ENCODE measurements at places on chromosomes 6 and 20.

GRCh38 chr6:47809873-47810272, 28.0 kb downstream of the OPN5 start:
- no peaks in the 10 kb centered on the region for H3K4me1 ChIP-seq
- no peak for DNase-seq
- H3K27me3 ChIP-seq = no peaks in the 10 kb centered on the region
- no peak overlapping the region for H3K27ac ChIP-seq
- no peak overlapping the region for H3K4me3 ChIP-seq
- H3K36me3 ChIP-seq = no peaks in the 10 kb centered on the region

GRCh38 chr6:37705239-37706051, 7.8 kb upstream of the MDGA1 start:
- no peaks in the 10 kb centered on the region for H3K36me3 ChIP-seq
- H3K4me1 ChIP-seq = peaks cover 18% of the 10 kb centered on the region
- peak overlapping the region; percentile 66 for H3K27ac ChIP-seq

DNA sequence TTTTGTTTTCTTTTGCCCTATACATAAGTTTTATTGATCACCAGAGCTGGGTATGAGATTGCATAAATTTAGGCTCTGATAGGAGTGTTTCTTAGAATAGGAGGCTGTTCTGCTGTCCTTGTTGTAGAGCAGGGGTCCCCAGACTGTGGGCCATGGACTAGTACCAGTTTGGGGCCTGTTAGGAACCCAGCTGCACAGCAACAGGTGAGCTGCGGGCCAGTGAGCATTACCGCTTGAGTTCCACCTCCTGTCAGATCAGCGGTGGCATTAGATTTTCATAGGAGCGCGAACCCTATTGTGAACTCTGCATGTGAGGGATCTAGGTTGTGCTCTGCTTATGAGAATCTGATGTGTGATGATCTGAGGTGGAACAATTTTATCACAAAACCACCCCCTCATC, 26.2 kb downstream of the PHF3 start:
- H3K27ac ChIP-seq = no peak overlapping the region
- no peaks in the 10 kb centered on the region for H3K36me3 ChIP-seq
- DNase-seq = no peak
- no peaks in the 10 kb centered on the region for H3K27me3 ChIP-seq
- H3K4me3 ChIP-seq = no peak overlapping the region

DNA sequence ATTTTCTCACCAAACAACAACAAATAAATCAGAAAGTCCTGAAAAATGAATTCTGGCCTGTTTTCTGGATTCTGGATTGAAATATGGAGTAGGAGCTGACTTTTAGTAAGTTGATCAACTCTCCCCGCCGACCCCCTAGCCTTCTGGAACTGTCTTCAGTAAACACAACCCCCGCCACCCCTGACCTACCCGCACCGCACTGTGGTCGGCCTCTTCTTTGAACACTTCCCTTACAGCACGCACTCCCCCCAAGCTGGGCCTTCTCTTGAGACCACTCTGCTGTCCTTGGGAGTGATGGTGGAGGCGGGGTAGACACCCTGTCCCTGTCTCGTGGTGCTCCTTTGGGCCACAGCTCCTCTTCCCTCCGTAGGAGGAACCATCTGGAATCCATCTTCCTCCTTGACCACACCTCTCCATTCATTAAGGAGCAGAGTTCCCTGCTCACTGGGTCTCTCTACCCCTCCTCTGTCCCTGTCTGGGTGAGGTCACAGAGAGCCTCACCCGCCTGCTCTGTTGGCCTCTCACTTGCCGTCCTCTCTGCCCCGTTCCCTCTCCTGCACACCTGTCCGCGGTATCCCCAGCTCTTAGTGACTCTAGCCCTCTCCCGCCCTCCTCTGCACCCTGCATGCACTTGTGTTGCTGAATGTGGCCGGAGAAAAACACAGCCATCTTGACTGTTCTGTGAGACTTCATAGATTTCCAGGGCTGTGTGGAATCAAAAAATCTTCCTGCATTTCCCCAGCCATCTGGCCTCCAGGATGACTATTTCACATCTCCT, 19.1 kb downstream of the SYNJ2 start:
- H3K4me3 ChIP-seq = no peak overlapping the region
- H3K27ac ChIP-seq = no peak overlapping the region
- H3K4me1 ChIP-seq = peaks cover 26% of the 10 kb centered on the region
- H3K36me3 ChIP-seq = peaks cover 4% of the 10 kb centered on the region

DNA sequence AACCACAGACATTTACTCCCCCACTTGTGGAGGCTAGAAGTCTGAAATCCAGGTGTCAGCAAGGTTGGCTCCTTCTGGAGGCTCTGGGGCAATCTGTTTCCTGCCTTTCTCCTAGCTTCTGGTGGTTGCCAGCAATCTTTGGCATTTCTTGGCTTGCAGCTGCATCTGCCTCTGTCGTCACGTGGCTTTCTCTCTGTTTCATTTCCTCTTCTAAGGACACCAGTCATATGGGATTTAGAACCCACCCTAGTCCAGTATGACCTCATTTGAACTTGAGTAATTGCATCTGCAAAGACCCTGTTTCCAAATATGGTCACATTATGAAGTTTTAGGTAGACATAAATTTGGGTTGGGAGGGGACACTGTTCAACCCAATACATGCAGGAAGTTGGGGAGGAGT, 56.2 kb upstream of the EPB41L1 start:
- no peaks in the 10 kb centered on the region for H3K36me3 ChIP-seq
- peaks cover 7% of the 10 kb centered on the region for H3K27me3 ChIP-seq
- H3K4me3 ChIP-seq = no peak overlapping the region
- peaks cover 4% of the 10 kb centered on the region for H3K4me1 ChIP-seq
- no peak overlapping the region for H3K27ac ChIP-seq

- peaks cover 40% of the 10 kb centered on the region for H3K4me1 ChIP-seq
- peaks cover 3% of the 10 kb centered on the region for H3K27me3 ChIP-seq
- H3K4me3 ChIP-seq = no peak overlapping the region
- no peak for DNase-seq
- no peaks in the 10 kb centered on the region for H3K36me3 ChIP-seq
These were observed 122.7 kb upstream of the RIPOR2 start for GRCh38 chr6:25058441-25058840.

DNA sequence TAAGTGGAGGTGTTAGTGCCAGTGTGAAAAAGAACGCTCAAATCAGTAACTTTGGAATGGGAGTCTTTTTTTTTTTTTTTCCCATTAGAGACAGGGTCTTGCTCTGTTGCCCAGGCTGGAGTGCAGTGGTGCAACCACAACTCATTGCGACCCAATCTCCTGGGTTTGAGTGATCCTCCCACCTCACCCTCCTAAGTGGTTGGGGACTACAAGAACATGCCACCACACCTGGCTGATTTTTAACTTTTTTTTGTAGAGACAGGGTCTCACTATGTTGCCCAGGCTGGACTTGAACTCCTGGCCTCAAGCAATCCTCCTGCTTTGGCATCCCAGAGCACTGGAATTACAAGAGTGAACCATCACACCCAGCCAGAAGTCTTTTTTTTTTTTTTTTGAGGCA, 19.7 kb downstream of the LATS1 start:
- H3K4me1 ChIP-seq = peaks cover 23% of the 10 kb centered on the region
- no peak overlapping the region for H3K4me3 ChIP-seq
- H3K27ac ChIP-seq = no peak overlapping the region
- peaks cover 2% of the 10 kb centered on the region for H3K27me3 ChIP-seq
- peaks cover 3% of the 10 kb centered on the region for H3K36me3 ChIP-seq

DNA sequence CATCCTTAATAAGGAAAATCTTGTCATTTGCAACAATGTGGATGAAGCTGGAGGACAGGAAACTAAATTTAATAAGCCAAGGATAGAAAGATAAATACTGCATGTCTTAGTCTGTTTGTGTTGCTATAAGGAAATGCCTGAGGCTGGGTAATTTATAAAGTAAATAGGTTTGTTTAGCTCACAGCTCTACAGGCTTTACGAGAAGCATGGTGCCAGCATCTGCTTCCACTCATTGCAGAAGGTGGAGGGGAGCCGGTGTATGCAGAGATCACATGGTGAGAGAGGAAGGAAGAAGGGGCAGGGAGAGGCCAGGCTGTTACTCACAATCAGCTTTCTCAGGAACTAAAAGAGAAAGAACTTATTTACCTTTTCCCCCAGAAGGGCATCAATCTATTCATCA, 118.9 kb upstream of the SMLR1 start:
- peaks cover 4% of the 10 kb centered on the region for H3K27me3 ChIP-seq
- no peak overlapping the region for H3K27ac ChIP-seq
- H3K36me3 ChIP-seq = peaks cover 10% of the 10 kb centered on the region
- no peak overlapping the region for H3K4me3 ChIP-seq
- no peak for DNase-seq
- H3K4me1 ChIP-seq = peaks cover 10% of the 10 kb centered on the region

GRCh38 chr20:50534567-50534966, 24.4 kb downstream of the PTPN1 start:
- H3K27ac ChIP-seq = no peak overlapping the region
- no peaks in the 10 kb centered on the region for H3K36me3 ChIP-seq
- no peak for DNase-seq
- H3K4me1 ChIP-seq = peaks cover 79% of the 10 kb centered on the region

GRCh38 chr6:166736634-166737033, 109.6 kb upstream of the RPS6KA2 start:
- H3K4me1 ChIP-seq = peaks cover 23% of the 10 kb centered on the region
- H3K36me3 ChIP-seq = no peaks in the 10 kb centered on the region
- DNase-seq = no peak
- H3K27me3 ChIP-seq = no peaks in the 10 kb centered on the region
- no peak overlapping the region for H3K4me3 ChIP-seq
- no peak overlapping the region for H3K27ac ChIP-seq

DNA sequence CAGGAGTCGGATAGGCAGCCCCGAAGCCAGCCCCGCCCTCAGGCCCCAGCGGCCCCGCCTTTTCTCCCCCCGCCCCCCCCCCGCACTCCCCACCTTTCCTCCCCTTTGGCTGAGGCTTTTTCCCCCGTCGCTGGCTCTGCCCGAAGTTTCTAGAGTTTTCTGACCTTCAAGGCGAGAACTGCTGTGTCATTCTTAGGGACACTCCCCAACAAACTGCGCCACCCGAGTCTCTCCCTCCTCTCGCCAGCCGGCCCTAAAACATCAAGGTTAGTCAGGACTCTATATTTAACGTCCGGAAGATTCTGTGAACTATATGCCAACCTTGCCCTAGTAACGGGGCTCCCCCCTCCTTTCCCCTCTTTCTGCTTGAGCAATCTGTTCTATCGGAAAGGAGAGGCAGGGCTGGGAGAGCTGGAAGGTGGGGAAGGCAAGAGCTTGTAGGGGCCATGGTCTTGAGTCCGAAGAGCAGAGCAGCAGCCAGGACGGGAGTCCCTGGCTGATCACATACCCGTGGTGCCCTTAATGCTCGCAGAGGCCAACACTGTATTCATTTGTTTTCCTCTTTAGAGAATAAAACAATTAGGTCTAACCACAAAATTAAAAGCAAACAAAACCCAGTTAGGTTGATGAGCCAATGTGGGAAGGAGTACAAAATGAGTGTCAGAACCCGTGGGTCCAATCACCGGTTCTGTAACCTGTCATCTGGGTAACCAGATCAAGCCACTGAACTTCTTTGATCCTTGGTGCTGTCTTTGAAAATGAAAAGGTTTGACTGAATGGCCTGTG, 5.3 kb upstream of the HSPA1B start:
- H3K4me3 ChIP-seq = peak overlapping the region; percentile 94
- H3K27ac ChIP-seq = peak overlapping the region; percentile 81
- peaks cover 52% of the 10 kb centered on the region for H3K4me1 ChIP-seq
- no peaks in the 10 kb centered on the region for H3K36me3 ChIP-seq

GRCh38 chr20:54058420-54059139, 11.8 kb downstream of the BCAS1 start:
- H3K36me3 ChIP-seq = no peaks in the 10 kb centered on the region
- peak overlapping the region; percentile 40 for H3K27ac ChIP-seq
- H3K27me3 ChIP-seq = no peaks in the 10 kb centered on the region
- DNase-seq = no peak
- H3K4me3 ChIP-seq = no peak overlapping the region

GRCh38 chr6:31476515-31477139, 21.3 kb upstream of the MICB start:
- H3K36me3 ChIP-seq = no peaks in the 10 kb centered on the region
- no peak for DNase-seq
- peaks cover under 1% of the 10 kb centered on the region for H3K27me3 ChIP-seq

DNA sequence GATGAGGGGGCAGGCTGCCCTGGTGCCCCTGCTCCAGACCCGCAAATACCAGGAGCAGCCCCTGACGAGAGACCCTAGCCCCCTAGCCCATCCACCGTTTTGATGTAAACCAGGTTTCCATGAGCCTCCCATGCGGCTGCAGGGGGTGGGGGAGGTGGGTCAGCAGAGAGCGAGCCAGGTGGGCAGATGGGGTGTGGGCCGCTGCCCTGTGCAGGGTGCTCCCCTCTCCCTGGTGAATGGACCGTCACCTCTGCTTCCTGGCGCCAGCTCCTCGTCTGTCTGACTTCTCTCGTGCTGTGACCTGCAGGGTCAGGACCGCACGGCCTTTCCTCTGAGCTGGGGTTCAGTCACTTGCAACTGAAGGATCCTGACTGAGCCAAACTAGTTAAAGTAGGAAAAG, 15.7 kb upstream of the BHLHE23 start:
- no peaks in the 10 kb centered on the region for H3K4me1 ChIP-seq
- no peak for DNase-seq
- no peak overlapping the region for H3K27ac ChIP-seq
- H3K4me3 ChIP-seq = no peak overlapping the region
- H3K36me3 ChIP-seq = no peaks in the 10 kb centered on the region

Measured in immature natural killer cell (primary cell).